Bone marrow (tissue), 2 donors: ENCODE measurements at places on chromosomes 2 and 18.

DNA sequence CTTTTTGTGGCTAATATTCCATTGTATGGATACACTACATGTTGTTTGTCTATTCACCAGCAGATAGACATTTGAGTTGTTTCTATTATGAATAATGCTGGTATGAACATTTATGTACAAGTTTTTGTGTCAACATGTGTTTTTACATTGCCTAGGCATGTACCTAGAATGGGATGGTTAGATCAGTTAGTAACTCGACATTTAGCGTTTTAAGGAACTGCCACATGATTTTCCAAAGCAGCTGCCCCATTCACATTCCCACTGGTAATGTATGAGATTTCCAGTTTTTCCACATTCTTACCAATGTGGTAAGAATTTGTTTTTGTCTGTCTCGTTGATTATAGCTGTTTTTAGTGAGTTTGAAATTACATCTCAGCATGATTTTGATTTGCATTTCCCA lies 112.8 kb downstream of the FHOD3 start:
- DNase-seq: no peak

GRCh38 chr2:42872721-42873120 lies 80.3 kb upstream of the HAAO start:
- no peak for DNase-seq

- DNase-seq: no peak
Measured at GRCh38 chr2:42048299-42049220, 739 bp downstream of the PKDCC start.

- DNase-seq: no peak
Measured at GRCh38 chr2:48711343-48711742, 44.2 kb downstream of the LHCGR start.

- no peak for DNase-seq
Measured at GRCh38 chr2:150232871-150233270, 254.6 kb downstream of the RND3 start.

GRCh38 chr2:86485103-86485502 lies 43.9 kb downstream of the KDM3A start:
- no peak for DNase-seq

GRCh38 chr2:169388161-169388560 lies 25.8 kb upstream of the LRP2 start:
- no peak for DNase-seq

DNA sequence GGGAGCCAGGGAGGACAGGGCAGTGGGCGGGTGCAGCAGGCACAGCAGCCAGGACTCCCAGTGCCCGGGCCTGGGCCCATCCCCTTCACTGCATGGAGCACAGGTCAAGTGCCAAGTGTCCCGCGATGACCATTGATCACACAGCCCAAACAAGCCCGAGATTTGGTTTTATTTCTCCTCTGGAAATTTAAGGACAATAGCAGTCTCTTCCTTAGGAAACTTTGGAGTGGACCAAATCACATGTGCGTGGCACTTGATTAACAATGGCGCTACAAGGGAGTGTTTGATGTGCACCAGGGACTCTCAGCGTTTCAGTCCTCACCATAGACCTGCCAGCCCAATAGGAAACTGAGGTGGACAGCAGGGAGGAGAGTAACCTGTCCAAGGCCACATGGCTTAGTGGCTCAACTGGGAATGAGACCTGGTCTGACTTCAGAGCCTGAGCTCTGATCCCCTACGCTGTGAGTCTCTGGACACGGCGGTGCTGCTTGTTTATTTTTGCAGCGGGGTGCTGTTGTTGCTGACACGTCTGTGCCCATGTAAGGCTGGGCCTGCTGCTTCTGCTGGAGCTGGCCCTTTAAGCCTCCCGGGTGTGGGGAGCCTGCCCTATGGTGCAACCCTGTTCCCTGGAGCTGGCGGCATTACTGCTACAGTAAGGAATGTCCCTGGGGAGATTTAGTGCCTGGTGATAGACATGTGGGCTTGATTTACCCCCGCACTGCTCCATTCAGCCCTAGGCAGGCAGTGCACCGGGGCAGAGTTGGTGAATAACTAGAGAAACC lies 194.2 kb downstream of the INHBB start:
- no peak for DNase-seq

- no peak for DNase-seq
Measured at GRCh38 chr2:69718338-69718965, 23.5 kb upstream of the ANXA4 start.

- no peak for DNase-seq
Measured at GRCh38 chr2:237181844-237182243, 96.2 kb downstream of the COPS8 start.

DNA sequence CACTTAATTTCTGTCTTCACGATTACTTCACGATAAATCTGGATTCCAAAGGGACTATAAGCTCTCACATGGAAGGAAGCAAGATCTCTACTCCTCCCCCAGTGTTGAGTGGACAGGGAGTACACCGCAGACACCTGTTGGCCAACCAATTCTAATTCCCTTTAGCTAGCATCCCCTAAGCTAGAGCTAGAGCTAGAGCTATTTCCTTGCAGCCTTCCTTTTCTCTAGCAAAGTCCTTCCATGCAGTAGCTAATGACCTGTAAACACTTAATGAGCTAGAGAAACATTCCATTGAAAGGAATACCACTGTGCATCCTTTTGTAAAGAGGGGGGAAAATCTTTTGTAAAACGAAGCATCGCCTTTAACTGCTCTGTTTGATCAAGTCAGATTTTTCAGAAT lies 56.5 kb downstream of the BCL11A start:
- no peak for DNase-seq

- no peak for DNase-seq
Measured at GRCh38 chr2:122743021-122743675, 987.7 kb downstream of the TSN start.

- peak; percentile 52 for DNase-seq
Measured at GRCh38 chr2:156331572-156332283, 793 bp downstream of the NR4A2 start.

DNA sequence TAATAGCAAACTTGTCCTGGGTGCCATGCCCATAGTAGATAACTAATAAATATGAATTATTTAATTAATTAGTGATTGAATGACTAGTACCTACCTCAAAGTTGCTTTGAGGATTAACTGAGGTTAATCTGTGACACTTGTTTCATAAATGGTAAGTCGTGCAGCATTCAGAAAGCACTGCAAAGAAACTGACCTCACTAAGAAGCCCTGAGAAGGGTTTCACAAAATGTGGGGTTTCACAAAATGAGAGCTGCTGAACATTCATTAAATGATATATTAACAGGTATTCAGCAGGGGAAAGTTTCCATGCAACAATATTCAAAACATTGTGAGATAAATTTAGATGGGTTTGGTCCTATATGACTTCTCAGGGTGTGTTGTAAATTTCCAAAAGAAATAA lies 236.2 kb downstream of the OSR1 start:
- DNase-seq: no peak

- no peak for DNase-seq
Measured at GRCh38 chr2:167761465-167762136, 485.8 kb downstream of the STK39 start.

DNA sequence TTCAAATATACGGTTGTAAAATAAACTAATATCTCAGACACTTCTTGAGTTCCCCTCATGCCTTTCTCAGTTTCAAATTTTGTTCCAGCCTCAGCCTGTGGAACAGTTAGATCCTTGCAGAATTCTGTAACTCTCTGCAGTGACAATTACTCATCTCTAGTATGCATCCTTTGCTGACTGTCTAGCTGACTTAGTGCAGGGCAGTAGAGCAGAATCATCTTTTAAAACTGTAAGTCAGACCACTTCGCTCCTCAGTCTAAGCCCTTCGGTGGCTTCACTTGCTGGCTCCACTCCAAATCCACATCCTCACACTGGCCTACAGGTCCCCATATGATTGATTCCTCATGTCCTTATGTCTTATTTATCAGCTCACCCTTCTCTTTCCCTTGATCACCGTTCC lies 164.1 kb upstream of the ZSWIM2 start:
- no peak for DNase-seq

DNA sequence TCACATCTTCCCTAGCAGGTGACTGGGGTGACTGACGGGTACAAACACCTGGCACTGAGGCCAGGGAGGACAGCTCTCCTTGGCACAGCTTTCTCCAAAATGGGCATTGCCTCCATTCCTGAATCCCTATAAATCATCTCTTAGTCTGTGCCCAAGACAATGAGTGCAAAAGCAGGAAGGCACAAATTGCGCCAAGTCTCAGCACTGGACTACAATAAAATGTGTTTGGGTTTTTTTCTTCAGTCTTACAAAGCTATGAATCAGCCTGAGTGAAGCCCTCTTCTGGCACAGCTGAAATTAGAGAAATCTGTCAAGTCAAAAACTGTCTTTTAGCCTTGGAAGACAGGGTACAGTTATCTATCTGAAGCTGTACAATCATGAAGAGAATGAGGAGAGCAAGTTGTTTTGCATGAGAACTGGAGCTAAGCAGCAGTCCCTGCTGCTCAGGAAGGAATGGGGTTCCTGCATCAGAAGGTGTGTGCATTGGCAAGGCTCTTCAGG lies 90.8 kb downstream of the EPB41L3 start:
- no peak for DNase-seq

- no peak for DNase-seq
Measured at GRCh38 chr18:79848579-79849327, 51.0 kb downstream of the KCNG2 start.

- DNase-seq: no peak
Measured at GRCh38 chr2:85854897-85855296, 33.9 kb downstream of the ST3GAL5 start.

GRCh38 chr2:26911911-26912861 lies 58.3 kb upstream of the MAPRE3 start:
- DNase-seq: no peak

DNA sequence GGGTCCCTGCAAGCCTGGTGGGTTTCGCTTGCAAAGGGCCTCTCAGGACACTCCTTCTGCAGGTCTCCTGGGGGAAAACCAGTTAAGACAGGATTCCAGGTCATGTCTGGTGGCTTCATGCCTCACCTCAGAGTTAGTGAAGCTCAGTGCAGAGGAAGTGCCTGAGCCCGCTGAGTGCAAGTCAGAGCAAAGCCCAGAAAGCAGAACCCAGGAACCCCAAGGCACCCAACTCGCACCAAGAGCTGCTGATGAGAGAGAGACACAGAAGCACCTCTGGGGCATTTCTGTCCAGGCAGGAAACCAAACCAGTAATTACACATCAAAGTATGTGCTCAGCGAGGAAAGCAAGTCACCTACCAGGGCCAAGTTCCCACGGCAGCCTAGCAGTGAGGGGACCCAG lies 78.4 kb downstream of the ARHGEF4 start:
- no peak for DNase-seq
